NCI-H524 treated with DMSO at 0.1 percent for 48 hours (cell line): ENCODE measurements at places on chromosomes 3 and 15.

GRCh38 chr15:89501646-89502045, 5.3 kb upstream of the RHCG start:
- no peak for DNase-seq

DNA sequence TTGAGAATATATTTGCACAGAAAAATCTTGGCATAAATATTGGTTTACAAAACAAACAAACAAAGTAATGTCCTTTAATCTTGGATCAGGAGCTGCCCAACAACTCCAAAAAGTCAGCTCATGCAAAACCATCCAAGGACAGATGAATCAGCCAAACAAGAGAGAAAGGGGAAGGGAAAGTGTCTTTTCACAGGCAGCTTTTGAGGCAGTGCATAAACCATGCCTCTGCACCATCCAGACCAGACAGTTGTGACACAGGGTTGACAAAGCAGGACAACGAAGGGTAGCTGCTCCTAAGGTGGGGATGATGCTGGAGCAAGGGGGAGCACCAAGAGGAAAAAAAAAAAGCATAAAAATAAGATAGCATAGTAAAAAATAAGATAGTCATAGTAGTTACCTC, 8.7 kb downstream of the CD86 start:
- no peak for DNase-seq

DNA sequence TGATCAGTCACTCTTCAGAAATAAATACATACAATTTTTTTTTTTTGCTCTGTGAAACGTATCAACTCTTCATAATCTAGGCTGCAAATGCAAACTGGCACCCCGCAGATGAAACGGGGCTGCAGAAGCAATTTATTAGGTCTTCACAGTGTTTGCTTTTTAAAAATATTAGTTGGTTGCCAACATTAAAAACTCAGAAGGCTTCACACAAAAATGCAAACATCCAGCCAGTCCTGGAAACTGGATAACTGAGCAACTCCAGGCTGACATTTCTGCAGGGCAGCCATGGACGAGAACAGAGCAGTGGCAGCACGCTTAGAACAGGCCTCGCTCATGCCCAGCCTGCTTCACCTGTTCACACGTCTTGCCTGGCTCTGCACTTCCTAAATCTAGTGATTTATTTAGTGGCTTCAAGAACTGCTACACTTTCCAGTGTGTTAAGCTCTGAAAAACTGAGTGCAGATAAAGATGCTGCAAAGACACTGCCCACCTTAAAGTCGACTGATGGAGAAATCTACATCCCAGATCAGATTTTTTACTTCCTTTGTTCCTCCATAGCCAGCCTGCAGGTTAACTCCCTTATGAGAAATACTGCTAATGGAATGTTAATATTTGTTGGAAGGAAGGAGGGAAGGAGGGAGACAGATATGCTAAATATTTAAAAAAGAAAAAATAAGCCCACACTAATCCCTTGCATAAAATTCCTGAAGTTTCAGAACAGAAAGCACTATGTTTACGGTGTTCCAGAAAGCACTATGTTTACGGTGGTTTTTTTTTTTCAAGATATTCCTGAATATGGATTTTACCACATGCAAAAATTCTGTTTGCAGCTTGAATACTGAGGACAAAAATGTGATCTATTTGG, 53.6 kb downstream of the SETMAR start:
- no peak for DNase-seq

- DNase-seq = peak; percentile 5
These were observed 26.1 kb downstream of the FNDC3B start for GRCh38 chr3:172065527-172065926.

DNA sequence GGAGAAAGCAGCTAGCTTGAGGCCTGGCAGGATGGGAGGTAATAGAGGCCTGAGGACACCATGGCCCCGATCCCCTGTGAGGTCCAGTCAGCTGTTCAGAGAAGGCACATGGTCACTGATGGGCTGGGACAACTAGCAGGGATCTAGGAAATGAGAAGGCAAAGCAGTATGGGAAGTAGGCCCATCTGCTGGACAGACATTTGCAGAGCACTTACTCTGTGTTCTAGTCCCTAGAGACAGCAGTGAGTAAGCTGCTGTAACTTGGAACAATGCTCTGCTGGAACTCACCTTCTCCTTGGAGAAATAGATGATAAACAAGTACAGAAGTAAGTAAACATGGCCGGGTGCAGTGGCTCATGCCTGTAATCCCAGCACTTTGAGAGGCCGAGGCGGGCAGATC, 7.1 kb downstream of the ECE2 start:
- no peak for DNase-seq

GRCh38 chr3:66312039-66312438, 91.2 kb downstream of the SLC25A26 start:
- DNase-seq = no peak

DNA sequence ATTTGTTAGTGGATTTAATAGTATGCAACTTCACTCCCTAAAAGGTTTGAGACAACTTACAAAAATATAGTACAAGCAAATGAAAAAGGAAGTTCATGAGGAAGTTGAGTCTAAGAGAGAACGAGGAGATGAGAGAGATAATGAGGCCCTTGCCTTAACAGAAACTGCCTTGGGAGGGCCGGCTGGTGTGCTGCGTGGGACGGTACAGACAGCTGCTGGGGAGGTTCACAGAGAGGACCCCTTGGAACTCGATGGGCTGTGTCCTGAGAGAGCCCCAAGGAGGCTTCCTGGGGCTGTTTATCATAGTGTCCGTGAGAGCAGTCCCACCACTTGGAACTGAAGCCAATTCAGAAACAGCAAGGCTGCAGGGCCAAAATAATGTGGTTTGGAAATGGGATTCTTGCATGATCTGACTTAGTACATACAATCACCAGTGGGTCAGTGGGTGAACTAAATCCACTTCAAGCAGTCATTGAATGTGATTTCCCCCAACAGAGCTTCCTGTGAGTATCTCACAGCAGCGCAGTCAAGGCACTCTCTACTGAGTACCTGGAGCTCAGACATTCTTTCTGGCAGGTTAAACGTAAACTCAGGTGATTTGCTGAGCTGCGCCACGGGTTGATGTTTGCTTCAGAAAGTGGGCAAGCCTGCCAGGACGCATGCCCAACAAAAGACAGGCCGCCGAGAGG, 90.8 kb downstream of the CRTC3 start:
- no peak for DNase-seq
